NCI-H748 treated with DMSO at 0.1 percent for 48 hours (cell line): ENCODE measurements at places on chromosomes 3 and 15.
A peak's percentile ranks its signal among the peaks of the same experiment; 100 is the strongest.

DNA sequence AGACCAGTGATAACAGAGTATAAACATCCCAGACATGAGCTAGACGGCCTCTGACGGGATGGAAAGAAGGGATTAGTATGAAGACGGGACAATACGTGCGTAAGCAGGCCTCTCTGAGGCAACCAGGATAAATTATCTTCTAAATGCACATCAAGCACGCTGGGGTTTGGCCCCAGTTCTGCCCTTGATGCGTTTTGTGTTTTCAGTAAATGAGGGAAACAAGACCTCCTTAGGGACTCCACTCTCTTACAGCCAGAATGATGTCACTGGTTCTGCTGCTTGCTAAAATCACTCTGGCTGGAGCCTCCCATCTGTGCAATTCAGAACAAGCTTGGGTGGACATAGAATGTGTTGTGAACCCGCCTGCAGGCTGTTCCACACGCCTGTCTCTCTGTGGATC lies 156.0 kb upstream of the MCTP2 start:
- no peak for DNase-seq

GRCh38 chr3:188049606-188050530 lies 104.1 kb upstream of the LPP start:
- no peak for DNase-seq

DNA sequence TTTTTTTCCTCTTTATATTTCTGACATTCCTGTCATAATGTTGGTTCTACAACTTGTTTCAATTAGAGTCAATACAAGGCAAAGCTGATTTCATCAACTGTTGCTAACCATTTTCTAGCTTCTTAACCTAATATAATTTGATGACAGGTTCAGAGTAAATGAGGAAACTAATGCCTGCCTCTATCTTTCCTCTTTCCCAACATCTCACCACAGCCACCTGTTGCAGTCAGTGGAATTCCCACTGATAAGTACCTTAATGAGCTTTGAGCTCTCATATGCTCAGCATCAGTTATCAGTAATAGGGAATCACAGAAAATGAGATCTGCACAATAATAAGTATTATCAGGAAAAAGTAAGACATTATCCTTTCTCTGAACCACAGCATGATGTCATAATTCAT lies 241.9 kb downstream of the MEIS2 start:
- DNase-seq: no peak

DNA sequence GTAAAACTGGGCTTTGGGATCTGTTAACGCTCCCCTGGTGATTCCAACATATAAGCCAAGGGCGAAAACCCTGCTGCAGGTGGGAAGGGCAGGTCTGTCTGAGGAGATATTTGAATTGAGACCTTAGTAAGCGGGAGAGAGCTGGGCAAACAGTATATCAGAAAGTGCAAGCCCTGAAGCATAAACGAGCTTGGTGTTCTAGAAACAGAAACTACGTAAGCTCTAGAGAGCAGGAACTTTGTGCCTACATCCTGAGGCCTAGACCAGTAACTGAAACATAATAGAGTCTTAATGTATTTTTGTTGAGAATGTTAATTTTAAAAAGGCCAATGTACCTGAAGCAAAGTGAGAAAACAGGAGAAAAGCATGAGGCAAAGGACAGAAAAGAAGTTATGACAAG lies 62.9 kb upstream of the FSIP1 start:
- no peak for DNase-seq

GRCh38 chr15:36005542-36005941 lies 459.6 kb upstream of the DPH6 start:
- DNase-seq: no peak

- no peak for DNase-seq
Measured at GRCh38 chr15:78244101-78244500, 9.7 kb upstream of the ACSBG1 start.

GRCh38 chr15:74913041-74913440 lies 6.4 kb upstream of the FAM219B start:
- no peak for DNase-seq

- no peak for DNase-seq
Measured at GRCh38 chr3:134605556-134605955, 45.3 kb downstream of the KY start.

GRCh38 chr3:150722267-150722666 lies 18.5 kb upstream of the ERICH6 start:
- no peak for DNase-seq

- no peak for DNase-seq
Measured at GRCh38 chr3:197292083-197292646, 6.2 kb downstream of the DLG1 start.

GRCh38 chr3:53235545-53235944 lies 20.3 kb downstream of the TKT start:
- DNase-seq: no peak

DNA sequence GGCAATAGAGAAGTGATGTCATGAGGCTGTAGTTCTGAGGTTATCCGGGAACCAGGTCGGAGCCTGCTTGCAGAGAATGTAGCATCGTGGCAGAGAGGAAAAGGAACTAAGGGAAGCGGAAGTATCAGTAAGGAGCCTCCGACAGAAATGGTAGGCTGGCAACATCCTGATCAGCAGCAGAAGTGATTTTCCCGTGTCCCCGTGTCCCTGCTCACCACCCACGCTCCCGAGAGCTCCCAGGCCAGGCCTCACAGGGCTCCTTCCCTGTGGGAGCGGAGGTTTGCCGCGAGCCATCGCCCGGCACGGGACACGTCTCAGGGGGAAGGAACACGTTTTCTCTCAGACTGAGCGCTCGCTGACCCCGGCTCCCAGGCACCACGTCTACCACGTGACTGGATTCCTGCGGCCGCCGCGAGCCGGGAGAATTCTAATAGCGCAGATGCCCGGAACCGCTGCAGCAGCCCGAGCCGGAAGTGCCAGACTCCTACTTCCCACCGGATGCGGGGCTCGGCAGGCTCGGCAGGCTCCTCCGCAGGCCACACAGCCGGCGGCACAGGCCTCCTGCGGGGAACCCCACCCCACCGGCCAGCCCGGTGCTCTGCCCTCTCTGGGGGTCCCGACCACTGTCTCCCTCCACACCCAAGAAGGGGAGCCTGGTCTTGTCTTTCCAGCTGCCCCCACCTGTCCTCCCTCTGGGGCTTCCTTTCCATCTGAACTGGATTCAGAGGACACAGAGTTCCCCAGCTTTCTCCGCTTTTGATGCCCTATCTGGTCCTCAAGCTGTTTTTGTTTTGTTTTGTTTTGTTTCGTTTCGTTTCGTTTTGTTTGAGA lies 99.3 kb downstream of the BDH1 start:
- no peak for DNase-seq

GRCh38 chr3:150840802-150841515 lies 64.3 kb downstream of the MINDY4B start:
- DNase-seq: no peak

- no peak for DNase-seq
Measured at GRCh38 chr3:49015072-49015471, 3.3 kb downstream of the DALRD3 start.

- DNase-seq: no peak
Measured at GRCh38 chr3:146131616-146132410, 29.2 kb downstream of the PLOD2 start.

DNA sequence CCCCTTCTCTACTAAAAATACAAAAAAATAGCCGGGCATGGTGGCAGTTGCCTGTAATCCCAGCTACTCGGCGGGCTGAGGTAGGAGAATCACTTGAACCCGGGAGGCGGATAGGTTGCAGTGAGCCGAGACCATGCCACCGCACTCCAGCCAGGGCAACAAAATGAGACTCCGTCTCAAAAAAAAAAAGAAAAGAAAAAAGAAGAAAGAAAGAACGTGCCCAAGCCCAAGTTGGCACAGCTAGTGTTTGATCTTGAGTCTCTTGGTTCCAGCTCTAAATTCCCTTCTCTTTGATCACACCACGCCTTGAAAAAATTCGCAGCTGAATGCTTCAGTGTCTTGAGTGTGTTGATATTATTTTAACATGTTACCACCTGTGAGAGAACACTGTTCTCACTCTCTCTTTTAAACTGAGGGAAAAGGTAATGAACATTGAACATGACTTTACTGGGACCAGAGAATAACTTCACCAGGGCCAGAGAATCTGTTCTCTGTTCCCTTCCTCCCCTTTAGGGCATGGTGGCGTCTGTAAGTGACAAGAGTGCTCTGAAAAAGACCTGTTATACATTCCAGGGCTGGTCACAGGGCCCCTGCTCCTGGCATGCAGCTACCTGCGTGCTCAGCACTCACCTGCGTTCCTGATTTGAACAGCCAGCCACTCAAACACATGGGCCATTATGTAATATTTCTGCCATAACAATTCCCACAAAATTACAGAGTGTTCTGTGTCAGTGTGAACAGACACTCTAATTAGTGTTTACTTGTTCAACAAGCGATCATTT lies 19.0 kb downstream of the SLCO3A1 start:
- peak; percentile 21 for DNase-seq

GRCh38 chr15:65217526-65218482 lies 6.5 kb upstream of the CILP start:
- DNase-seq: no peak

DNA sequence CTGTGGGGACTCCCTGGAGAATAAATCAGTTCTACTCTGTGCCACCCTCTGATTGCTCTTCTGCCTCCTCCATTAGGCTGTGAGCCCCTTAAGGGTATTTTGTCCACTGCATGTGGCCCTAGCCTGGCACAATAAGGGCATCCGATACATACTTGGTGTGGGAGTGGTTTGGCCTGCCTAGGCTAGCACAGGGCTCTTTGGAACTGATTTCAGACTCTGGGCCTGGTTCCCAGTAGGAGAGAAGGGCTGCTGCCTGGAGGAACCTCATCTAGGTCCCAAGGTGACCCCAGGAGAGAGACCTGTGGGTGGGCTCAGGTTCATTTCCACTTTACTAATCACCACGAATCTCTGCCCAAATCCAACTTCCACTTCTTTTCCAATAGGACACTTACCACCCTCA lies 5.3 kb upstream of the CTDSPL start:
- no peak for DNase-seq

DNA sequence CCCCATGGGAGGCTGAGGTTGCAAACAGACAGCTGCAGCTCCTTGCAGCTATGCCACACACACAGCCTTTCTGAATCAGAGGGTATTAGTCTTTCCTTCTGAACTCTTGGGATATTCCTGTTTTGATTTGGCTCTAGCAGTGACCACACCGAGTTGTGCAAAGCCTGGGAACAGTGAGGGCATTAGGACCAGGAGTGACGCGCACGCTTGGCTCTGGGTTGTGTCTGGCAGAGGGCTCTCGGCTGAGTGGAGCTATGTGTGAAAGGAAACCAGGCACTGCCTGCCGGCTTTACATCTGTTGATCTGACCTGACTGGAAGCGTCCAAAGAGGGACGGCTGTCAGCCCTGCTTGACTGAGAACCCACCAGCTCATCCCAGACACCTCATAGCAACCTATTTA lies at the start of gene GALNT15:
GALNT15 (plus strand) TSS at position 292 of the 400 bp plus-strand sequence. CDS start 472 bp downstream, outside the sequence.
- DNase-seq: no peak

- DNase-seq: no peak
Measured at GRCh38 chr15:71221417-71221816, 106.1 kb downstream of the THSD4 start.

DNA sequence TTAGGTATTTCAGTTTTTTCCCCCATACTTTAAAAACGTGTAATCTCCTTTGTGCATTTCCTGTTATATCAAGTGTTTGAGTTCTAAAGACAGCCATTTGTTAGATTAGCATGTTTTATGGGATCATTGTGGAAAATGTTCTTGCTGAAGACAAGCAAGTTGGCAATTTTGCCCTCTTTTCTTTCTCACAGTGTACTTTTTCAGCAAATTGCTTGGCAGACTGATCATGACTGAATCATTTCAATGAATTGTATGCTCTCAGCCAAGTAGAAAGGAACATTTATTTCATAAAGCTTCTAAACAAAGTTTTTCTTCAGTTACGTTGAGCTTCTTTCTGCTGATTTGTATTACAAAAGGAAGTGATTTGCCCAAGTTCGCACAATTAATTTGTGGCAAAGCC lies 51.6 kb downstream of the ATG7 start:
- no peak for DNase-seq

DNA sequence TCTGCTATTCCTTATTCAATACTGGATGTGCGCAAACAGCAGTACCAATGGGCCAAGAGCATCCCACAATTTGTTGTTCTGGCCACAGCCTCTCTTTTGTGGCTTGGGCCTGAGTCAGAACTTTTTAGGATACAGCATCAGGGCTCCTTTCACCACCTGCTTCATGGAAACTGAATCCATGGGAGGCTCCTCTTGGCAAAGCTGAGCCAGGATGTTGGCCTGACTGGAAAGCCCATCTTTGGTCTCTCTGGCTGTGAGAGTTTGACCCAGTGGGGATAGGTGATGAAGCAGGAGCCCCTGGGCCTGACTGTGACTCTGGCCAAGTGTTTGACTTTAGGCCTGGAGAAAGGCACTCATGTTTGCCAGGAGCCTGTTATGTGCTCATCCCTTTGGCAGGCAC lies 27.6 kb downstream of the IL16 start:
- no peak for DNase-seq

GRCh38 chr3:154844863-154845262 lies 235.3 kb upstream of the MME start:
- DNase-seq: no peak

GRCh38 chr15:69757186-69757585 lies 304.6 kb downstream of the RPLP1 start:
- no peak for DNase-seq

GRCh38 chr15:24734396-24734795 lies 58.8 kb downstream of the NPAP1 start:
- no peak for DNase-seq

DNA sequence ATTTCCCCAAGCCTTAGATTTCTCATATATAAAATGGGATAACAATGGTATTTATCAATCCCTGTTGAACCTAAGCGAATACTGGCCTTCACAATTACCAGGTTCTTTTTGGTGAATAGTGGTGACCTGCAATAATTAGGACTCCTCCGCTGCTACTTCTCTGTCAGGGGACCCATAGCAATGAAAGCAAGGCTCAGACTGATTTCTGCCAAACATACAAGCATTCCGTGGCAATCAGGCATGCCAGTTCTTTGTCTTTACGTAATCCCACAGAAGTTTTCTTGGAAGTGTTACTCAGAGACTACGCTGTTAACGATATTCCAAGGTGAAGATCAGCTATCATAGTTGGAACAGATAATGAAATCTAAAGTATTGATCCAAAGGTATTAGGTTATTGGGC lies 105.7 kb downstream of the GOLIM4 start:
- DNase-seq: no peak

GRCh38 chr3:58003093-58003492 lies 5.1 kb upstream of the FLNB start:
- no peak for DNase-seq

DNA sequence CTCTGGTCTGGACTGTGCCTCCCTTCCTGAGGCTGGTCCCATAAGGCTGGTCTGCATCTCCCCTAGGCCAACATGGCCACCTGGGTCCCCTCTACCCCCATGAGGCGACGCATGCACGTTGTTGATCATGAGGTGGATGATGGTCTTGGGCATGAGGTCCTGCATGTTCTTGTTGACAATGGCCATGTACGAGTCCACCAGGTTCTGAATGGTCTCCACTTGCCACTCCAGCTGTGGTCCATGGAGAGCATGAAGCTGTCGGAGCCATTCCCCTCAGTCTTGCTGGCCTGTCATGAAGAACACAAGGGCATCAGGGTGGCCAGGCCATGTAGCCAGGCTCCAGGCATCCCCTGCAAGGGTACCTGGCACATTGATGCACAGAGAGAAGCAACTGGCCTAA lies 27.1 kb upstream of the CSPG4 start:
- no peak for DNase-seq

GRCh38 chr3:128145279-128145678 lies 8.0 kb upstream of the EEFSEC start:
- DNase-seq: no peak
